DMS153 (cell line): ENCODE measurements at places on chromosomes 2 and 18.

DNA sequence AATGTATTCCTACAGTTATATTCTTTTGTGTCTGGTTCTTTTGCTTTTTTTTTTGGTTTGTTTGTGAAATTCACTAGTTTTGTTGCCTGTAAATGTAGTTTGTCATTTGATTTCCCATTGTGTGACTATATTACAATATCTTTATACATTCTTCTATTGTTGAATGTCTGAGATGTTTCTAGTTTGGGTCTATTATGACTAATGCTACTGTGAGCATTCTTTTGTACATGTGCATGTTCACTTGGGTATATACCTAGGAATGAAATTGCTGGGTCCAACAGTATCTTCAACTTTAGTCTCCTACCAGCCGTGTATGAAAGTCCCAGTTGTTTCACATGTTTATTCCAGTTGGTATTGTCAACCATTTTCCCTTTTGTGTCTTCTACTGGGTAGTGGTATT, 112.7 kb upstream of the RBMS1 start:
- DNase-seq: no peak

DNA sequence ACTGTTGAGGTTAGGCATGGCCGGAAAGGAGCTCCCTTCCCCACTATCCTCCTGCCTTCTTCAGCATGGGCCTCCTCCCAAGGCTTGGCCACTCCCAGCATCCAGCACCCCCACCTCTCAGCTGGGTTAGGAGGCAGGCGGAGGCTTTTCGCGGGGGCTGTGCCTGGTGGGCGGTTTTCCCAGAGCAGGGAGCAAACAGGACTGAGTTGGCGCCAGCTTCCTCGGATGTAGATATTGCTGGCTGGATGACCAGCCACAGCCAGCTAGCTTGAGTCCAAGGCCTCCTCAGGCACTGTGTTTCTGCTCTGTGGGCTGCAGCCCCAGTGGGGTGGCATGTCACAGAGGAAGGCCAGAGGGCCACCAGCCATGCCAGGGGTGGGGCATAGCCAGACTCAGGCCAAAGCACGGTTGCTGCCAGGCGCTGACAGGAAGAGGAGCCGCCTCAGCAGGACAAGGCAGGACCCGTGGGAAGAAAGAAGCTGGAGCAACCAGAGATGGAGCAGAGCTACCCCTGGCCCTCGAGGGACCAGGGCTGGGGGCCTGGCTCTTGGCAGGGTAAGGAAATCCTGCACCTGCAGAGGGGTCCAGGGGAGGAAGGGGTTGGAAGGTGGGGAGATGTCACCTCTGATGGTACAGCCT, at the start of gene TCF23:
Gene TCF23, plus strand, starts transcription at position 204 of the 639 bp plus-strand sequence. Its CDS starts 130 bp downstream, at position 334.
- no peak for DNase-seq

DNA sequence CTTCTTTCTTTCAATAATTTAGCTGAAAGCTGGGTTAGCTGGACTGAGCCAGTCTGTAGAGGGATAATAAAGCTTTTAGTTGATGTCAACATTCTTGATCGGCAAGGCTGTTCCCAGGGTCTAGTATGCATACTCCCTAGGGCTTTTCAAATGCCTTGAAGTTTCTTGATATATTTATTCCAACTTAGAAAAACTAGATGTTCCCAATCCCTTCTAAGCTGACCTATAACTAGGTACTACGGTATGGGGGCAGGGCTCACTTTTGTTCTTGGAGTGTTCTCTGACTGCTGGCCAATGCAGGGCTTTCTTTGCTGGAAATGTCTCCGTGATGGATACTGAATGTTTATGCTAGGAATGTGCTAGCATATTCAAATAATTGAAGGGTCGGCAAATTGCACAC, 258.6 kb upstream of the TANK start:
- no peak for DNase-seq

GRCh38 chr2:1721706-1722646, 22.3 kb downstream of the PXDN start:
- DNase-seq: no peak
